Smooth muscle cell of the brain vasculature (primary cell): ENCODE measurements at places on chromosomes 7 and 10.

- peak; percentile 20 for DNase-seq
Measured at GRCh38 chr7:138900035-138900828, 81.0 kb downstream of the KIAA1549 start.

DNA sequence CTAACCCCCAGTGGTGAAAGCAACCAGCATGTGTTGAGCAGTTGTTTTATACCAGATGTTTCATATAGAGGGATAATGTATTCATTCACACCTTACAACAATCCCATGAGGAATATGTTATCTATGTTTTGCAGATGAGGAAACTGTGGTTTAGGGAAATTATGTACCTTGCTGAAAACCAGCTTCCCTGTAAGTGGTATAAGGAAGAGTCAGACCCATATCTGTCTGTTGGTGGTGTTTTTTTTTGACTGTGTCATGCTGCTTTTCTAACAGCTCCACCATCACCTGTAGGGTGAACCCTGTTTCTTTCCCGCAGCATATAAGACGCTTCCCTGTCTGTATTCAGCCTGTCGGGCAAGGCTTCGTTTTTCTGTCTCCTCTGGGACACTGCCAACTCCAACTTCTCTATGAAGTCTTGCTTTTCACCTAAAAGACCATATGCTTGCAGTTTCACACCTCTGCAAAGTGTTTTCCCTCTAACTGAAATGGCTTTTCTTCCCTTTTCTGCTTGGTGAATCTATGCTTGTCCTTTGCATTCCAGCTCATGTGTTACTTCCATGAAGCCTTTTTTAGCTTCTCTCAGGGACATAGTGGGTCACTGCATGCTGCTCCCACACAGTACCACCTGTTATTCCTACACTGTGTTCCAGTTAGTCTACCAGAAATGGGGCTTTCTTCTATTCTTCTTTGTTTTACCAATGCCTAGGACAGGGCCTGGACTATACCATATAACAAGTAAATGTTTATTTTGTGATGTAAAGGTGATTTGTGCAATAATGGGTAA is 92.8 kb downstream of the ST7 start:
- DNase-seq = no peak

DNA sequence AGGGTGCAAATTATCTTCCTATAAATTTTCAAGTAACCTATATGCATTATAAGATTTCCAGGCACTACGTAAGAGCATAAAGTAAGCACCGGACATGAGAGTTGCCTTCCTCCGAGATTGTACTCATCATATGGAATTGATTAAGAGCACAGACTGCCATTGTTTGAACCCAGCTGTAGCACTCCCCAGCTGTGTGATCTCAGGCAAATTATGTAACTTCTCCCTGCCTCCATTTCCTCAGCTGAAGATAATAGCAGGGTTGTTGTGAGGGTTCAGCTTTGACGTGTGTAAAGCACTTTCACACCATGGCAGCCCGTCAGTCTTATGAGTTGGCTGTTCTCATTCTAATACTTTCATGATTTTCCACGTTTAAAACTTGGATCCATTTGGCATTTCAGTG is 122.6 kb downstream of the ITIH5 start:
- no peak for DNase-seq

DNA sequence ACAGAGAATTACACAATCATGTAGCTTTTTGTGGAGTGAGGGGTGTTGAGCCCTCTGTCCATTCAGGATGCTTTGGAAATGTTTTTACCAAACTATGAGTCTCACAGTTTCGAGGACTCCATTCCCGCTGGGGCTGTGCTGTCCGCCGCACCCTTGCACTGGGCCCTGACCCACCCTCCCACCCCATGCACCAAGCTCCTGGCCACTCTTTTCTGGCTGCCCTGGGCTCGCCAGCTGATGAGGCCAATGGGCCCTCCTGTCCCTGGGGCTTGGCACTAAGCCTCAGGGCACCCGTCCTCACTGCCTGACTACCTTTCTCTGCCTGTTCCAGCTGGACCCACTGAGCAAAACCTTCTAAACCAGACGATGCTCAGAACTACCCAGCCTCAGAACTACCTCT is 332.1 kb downstream of the PTPRN2 start:
- DNase-seq = no peak

DNA sequence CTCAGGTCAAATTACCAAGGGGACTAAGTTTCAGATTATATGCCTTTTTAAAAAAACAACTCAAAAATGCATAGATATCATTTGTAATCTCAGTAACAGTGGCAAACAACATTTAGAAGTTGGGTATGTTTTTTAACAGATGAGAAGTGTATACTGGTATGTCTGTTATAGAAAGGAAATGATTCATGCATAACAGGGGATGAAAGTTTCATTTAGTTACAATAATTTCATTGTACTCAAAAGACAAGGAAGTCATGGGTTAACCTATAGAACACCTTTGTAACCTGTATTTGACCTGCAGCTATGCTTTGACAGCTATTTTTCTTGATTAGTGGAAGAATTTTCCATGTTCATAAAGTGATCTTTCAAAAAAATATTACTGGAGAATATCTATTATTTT is 35.4 kb upstream of the FAM133B start:
- no peak for DNase-seq

DNA sequence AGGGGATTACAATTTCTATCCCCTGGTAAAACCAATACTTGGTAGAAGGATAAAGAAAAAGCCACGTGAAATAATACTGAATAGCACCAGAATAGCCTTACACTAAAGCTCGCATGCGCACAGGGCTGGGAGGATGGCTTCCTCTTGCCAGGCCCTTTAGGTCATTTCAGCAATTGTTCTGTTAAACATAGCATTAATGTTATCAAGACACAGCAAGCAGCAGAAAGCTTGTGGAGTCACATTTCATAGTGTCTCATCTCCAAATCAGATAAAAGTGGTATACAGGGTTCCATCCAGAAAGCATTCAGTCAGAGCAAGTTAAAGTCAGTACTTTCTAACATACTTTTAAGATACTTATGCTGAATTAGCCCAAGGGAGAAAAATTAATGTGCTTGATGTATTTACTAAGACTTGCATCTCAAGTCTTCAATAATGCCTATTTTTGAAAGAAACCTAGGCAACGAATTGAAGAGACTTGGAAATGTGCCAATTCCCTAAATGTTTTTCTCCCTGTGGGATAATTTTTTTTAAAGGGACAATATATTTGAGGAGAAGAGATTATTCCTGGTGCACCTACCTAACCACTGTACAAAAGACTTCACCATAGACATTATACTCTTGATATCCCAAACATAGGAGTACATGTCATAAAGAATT is 14.3 kb upstream of the NPM3 start:
- no peak for DNase-seq

GRCh38 chr10:49394933-49395740 is 752 bp downstream of the DRGX start:
- DNase-seq = no peak
